CD4-positive, alpha-beta T cell (primary cell): ENCODE measurements at places on chromosomes 3 and 15.
A peak's percentile ranks its signal among the peaks of the same experiment; 100 is the strongest.

DNA sequence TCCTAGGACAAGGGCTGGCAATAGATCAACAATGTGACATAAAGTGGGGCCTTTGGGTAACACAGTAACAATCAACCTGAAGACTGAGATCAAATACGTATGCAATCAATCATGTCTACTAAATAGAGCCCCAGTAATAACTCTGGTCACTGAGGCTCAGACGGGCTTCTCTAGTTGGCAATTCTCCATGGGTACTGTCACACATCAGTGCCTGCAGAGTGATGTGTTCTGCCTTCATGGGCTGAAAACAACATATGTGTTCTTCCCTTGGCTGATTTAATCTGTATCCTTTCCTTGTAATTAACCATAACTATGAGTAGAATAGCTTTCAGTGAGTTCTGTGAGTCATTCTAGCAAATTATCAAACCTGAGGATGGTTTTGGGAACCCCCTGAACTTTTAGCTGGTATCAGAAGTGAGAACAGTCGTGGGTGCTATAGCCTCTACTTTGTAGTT is 113.6 kb downstream of the TMCO5A start:
- DNase-seq, result no peak

DNA sequence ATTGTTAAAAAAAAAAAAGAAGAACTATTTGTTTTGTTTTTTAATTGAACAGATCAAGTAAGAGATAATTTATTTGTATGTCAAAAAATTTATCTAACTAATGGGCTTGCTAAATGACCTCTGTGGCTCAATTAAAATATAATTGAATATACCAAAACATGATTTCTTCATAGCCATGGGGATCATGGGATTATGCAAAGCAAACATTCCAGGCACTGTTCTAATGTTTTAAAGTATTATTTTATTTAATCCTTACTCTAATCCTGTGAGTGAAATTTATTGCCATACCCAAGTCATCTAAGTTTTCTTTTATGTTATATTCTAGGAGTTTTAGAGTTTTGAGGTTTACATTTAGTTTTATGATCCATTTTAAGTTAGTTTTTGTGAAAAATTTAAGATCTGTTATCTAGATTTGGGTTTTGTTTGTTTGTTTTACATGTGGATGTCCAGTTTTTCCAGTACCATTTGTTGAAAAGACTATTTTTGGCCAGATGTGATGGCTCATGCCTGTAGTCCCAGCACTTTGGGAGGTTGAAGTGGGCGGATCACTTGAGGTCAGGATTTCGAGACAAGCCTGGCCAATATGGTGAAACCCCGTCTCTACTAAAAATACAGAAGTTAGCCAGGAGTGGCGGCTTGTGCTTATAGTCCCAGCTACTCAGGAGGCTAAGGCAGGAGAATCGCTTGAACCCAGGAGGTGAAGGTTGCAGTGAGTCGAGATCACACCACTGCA is 52.3 kb upstream of the CNOT10 start:
- no peak for DNase-seq

DNA sequence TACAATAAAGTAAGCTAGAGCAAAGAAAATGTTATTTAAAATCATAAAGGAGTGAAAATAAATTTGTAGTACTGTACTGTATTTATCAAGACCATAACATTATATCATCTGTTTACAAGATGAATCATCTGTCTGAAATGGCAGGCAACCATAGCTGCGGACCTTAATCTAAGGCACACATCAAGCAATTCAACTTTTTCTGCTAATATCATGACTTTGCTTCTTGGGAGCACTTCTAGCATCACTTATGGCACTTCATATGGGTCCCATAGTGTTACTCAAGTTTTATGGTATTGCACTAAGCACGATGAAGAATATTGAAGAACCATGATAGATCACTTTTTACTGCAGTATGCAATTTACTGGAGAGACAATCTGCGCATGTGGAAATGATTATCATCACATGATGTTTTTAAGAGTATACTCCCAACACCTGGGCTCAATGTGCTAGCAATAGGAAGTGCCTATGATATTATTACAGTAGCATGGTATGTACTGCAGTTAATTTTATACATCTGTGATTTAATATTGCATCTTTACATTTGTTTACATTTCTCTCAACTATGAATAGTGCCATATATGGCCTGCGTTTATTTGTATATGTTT is 137.7 kb upstream of the NECTIN3 start:
- DNase-seq, result no peak

GRCh38 chr3:178950676-178951075 is 120.9 kb downstream of the ZMAT3 start:
- DNase-seq, result no peak

GRCh38 chr15:29844290-29844903 is 22.1 kb upstream of the TJP1 start:
- DNase-seq, result no peak

DNA sequence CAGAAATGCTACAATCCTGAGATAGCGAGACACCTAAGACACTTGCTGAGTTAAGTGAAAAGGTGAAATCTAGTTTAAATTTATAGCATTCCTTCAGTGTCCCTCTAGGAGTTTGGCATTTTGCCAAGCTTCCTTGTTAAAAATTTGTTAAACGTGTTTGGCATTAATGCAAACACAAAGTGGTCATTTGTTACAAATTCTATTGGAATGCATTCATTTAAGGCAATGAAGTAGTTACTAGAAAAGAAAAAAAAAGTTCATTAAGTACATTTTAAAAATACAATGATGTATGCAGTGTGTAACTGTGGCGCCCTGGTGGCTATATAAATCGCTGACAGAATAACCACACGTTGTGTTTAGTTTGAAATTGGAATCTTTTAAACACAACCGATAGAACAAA is 31.3 kb upstream of the WNT5A start:
- no peak for DNase-seq

GRCh38 chr15:88331291-88331690 is 74.8 kb upstream of the NTRK3 start:
- peak; percentile 3 for DNase-seq

GRCh38 chr3:58577269-58577821 is at the start of gene FAM107A:
TSS of gene FAM107A (minus strand) at chr3:58577391. CDS start at chr3:58569860, 7,531 bp downstream.
- DNase-seq, result no peak

GRCh38 chr3:23232854-23233253 is 29.7 kb downstream of the UBE2E2 start:
- DNase-seq, result no peak

DNA sequence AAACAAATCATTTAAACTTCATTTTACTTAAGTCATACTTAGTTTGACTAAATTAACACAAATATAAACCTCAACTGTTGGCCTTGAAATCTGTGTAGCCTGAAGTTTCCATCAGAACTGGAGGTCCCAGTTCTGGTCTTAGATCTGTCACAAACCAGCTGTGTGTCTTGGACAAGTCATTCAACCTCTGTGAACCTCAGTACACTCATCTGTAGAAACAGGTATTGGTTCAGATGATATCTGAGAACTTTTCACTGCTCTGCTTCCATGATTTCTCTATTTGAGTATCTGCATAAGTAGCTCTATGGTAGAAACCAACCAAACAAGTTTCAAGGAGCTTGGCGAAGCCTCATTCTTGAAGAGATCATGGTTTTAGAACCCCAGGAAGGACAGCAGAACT is 60.4 kb upstream of the SLC2A2 start:
- DNase-seq, result no peak

- no peak for DNase-seq
These were observed 81.5 kb downstream of the CPN2 start for GRCh38 chr3:194269610-194270145.

DNA sequence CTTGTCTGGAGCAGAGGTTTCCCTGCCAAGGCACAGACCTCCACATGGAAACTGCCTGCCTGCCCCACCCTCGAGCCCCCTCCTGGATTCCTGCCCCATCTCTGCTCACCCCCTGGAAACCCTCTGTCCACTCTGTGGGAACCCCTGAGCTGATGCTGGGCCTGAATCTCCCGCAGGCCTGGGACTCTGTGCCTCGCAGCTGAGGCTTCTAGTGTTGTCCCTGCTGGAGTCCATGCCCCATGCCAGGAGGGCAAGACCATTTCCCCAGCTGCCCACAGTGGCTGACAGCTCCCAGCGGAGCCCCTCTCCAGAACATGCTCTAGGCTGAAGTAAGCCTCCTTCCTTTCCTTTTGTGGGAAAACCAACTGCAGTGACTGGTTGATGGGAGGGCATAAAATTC is 46.9 kb downstream of the SRGAP3 start:
- DNase-seq, result no peak

GRCh38 chr3:108416111-108416869 is 94.1 kb downstream of the MYH15 start:
- no peak for DNase-seq

DNA sequence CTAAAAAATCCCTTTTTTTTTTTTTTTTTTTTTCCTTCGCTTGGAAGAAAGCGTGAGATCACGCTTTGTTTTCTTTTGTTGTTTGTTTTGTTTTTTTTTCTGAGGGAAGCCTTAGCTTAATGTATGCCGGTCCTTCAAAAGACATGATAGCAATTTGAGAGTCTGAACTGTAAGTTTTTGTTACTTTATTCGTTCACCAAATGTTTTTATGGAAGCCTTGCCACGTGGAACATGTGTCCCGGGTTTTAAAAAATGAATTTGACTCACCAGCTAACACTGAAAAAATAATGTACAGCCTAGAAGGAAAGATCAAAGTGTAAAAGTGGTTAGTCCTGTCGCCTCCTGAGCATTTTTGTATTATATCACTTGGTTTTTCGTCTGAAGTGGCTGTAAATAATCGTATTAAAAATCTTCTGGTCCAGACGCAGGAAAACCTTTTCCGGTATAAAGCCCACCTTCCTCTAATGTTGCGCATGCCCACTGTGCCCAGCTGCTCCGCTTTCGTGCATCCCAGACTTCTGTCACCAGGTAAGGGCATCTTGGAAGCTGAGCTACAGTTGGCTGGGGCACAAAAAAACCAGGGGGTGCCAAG is 795 bp upstream of the MYNN start:
- DNase-seq, result no peak

GRCh38 chr15:96595951-96596350 is 265.5 kb downstream of the NR2F2 start:
- DNase-seq, result no peak

DNA sequence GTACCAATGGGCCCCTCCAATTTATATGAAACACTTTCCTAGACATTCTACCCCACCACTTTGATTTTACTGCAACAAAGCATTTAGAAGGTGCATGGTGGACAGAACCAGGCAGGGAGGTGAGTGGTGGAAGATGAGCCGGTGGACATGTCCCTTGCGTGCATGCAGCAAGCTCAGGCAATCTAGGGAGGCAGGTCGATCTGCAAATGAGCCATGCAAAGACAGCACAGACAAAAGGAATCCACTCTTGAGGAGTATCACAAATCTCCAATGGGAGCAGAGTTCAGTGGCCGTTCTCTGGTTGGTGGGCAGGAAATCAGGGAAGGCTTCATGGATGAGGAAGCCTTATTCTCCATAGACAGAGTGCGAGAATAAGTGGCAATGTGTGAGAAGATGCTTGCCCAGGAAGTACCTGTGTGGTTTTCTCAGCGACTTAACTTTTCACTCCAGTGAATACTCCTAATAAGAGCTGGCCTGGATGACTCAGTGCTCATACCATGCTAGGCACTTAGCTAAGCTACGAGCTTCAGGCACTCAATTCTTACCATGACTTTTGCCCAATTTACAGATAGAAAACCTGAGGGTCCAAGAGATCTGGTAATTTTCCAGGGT is 152.5 kb downstream of the FOXP1 start:
- no peak for DNase-seq

GRCh38 chr15:90221246-90221900 is 12.4 kb downstream of the CIB1 start:
- DNase-seq, result no peak

DNA sequence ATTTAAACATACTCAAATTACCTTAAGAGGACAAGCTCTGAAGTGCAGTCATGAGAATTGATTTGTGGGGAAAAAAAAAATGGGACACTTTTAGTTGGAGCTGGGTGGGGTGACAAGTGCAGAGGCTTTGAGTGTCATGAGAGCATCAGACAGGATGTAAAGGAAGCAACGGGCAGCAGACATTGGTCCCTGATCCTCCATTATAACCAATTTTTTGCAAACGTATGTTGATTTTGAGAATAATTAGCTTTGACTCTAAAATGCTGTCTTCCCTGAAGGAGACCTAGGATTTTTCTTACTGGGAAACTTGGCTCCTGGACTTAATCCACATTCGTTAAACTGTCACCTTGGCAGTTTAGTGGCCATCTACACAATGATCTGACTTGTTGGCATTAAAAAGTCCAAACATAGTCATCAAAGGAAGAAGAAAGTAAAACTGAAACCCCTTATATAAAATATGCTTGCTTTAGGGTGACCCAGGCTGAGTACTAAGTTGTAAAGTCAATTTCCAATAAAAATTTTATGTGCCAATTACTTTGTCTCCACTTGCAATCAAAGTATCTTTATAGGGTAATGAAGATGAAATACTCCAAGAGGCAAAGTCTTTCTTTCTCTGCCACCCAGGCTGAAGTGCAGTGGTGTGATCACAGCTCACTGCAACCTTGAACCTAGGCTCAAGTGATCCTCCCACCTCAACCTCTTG is 45.6 kb downstream of the BCL2L10 start:
- DNase-seq, result no peak

GRCh38 chr3:4898454-4899313 is 80.6 kb upstream of the BHLHE40 start:
- no peak for DNase-seq

DNA sequence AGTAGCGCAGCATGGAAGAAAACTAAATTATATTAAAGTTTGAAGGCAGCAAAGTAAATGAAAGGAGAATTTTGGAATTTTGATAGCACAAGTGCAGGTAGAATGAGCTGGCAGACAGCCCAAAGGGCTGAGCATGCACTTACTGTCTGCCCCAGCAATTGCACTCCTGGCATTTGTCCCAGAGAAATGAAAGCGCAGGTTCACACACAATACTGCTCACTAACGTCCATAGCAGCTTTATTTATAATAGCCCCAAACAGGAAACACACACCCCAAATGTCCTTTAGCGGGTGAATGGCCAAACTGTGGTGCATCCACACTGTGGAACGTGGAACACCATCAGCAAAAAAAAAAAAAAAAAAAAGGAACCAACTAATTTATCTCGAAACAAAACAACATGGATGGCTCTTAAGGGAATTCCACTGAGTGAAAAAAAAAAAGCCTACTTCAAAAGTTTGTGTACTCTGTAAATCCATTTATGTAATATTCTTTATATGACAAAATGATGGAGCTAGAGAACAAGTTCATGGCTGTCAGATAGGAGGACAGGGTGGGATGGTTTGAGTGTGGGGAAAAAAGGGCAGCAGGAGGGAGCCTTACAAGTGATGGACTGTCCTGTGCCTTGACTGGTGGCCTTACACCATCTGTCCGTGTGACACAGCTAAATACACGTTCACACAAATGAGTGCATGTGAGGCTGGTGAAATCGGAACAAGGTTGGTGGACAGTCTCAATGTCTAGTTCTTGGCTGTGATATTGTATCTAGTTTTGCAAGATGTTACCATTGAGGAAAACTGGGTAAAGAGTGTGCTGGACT is 6.0 kb upstream of the TM2D3 start:
- no peak for DNase-seq

GRCh38 chr15:43214592-43215295 is 6.1 kb downstream of the EPB42 start:
- DNase-seq, result no peak
